Kidney epithelial cell (primary cell): ENCODE measurements at places on chromosomes 1 and 21.

DNA sequence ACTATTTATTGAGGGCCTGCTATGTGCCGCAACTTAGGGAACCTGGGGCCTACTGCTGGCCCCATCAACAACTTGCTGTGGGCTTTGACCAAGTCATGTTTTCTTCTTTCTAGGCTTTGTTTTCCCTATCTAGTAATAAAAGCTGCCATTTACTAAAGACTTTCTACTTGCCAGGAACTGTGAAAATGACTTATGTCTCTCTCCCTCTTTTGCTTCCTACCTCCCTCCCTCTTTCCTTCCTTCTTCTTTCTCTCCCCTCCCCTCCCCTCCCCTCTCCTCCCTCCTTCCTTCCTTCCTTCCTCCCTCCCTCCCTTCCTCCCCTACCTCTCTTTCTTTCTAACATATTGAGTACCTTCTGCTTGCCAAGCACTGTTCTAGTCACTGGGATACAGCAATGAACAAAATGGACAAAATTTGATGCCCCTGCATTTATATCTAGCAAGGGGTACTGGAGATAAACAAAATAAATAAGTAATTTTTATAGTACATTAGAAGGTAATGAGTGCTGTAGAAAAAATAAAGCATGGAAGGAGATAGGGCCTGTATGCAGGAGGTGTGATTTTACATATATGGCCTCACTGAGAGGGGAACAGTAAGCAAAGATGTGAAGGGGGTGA lies 170.3 kb upstream of the USP24 start:
- DNase-seq, result no peak

- DNase-seq, result no peak
Observed at GRCh38 chr1:183296782-183297181, 110.7 kb downstream of the LAMC2 start.

DNA sequence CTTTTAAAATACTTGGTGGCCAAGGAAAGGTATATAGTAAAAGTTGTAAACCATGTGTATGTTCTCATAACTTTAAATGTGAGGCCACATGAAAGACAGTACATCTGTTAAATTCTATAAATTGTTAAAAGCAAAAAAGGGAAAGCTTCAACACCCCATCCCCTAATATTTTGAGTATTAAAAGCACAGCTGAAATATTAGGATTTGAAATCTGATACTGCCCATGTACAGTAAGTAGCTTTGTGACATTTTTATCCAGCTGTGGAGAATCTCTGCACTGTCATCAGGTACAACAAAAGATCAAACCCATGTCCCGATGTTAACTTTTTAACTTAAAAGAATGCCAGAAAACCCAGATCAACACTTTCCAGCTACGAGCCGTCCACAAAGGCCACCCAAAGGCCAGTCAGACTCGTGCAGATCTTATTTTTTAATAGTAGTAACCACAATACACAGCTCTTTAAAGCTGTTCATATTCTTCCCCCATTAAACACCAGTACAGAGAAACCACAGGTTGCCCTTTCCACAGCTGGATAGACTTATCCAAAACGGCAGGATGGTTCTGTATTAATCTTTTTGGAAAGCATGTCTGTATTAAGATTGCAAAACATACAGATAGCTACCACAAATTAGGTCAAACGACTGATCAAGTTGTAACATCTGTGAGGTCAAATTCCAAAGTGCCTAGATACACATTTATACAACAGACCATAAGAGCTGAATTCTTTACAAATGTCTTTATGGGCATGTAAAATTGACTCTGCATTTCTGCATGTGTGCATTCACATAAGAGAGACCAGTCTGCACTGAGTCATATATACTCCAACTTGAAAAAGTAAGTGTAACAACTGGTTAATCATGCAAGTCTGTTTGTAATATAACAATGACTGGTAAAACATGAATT lies 5.2 kb downstream of the IRF2BP2 start:
- DNase-seq, result no peak

GRCh38 chr1:56433056-56433577 lies 146.2 kb downstream of the PLPP3 start:
- no peak for DNase-seq

DNA sequence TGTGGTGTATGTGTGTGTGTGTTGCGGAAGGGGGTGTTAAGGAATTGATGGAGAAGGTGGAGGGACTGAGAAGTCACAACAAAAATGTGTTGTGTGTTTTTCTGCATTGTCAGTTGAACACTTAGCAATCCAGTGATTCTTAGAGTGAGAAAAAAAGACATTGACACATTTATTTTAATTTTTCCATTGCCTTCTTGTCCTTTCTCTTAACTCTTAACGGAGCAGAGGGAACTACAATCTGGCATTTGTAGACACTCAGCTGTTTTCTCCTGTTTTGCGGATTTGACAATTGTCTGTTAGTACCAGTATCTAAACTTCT lies 725 bp downstream of the C1orf53 start:
- no peak for DNase-seq

DNA sequence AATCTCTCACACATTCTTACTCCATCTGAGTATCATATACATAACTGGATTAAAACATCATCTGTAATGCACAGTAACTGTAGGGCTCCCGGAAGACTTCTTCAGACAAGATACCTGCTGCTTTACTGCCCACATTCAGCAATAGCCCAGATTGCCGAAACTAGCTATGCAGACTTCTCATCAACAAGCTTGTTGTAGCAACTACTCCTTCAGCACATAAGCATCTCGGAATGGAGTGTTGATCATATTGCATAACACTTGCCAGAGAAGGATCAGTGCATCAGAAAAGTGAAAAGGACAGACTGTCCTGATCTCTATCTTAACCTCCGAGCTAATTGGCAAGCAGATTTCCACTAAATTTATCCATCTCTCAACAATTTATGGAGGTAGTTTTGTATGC lies 354.6 kb upstream of the C1orf87 start:
- DNase-seq, result no peak
